ENCODE measurements at places on chromosomes 7 and 10.

- no peak for DNase-seq
Measured at GRCh38 chr7:111872450-111873325, 310.4 kb upstream of the IMMP2L start.

DNA sequence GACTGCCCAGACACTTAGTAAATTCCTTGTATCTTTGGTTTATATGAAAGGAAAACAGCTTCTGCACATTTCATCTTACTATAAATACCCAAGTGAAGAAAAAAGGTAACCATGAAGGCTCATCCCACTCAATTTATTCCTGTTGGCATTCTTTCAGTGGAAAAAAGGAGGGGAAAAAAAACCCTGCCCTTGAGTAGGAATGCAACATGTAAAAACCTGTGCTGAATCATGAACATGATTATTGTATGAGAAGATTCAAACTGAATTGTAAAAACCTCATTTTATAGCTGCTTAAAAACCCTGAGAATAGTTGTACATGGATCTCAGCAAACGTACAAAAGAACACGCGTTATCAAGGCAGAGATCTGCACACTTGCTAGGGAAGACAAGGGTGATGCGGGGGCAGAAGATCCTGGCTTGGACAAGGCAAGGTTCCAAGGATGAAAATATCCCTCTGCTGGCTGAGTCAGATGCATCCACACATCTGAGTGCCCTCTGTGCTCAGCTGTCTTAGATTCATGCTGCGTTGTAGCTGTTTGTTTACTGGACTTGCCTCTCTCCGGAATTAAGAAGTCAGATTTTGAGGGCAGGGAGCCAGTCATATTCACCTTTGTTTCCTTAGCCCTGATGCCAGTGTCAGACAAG is 658.2 kb downstream of the PARD3 start:
- DNase-seq, result no peak

DNA sequence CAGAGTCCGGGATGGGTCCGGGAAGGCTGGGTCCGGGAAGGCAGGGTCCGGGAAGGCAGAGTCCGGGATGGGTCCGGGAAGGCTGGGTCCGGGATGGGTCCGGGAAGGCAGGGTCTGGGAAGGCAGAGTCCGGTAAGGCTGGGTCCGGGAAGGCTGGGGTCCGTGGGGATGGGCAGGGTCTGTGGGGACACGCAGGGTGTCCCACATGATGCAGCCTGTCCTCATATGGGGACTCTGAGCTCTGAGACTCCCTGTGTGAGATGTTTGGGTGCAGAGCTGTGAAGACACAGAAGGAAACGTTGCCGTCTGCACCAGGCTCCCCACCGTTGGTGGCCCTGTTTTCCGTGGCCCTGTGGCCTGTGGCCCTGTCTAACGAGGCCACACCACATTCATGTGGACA is 45.7 kb upstream of the ADGRA1 start:
- DNase-seq, result no peak

GRCh38 chr7:142567201-142568075 is 181.8 kb upstream of the PRSS1 start:
- no peak for DNase-seq

DNA sequence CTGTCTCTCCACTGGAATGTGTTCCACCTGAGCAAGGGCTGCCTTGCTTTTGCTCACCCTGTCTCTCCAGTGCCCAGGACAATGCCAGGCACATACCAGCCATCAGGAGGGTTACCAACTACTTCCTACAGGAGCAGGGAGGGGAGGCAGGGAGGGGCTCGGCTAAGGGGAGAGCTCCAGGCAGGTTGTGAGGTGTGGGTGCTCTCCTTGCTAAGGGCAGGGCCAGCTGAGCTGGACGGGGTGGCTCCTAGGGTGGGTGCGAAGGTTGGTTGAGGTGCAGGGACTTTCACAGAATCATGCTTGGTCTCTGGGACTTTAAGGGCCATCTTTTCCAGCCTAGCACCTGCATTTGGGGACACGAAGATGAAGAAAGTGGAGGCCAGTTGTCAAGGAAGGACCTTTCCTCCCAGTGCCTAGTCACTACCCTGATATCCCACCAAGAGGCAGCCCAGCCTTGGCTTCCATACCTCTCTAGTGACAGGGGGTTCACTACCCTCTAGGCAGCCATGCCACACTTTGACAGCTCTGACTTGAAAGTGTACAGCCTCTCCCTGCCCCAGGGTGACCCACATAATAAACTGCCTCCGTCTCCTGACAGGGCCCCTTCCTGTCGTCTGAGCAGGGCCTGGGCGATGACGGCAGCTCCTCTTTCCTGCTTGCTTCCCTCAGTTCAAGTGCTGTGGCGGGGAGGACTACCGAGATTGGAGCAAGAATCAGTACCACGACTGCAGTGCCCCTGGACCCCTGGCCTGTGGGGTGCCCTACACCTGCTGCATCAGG is 46.5 kb downstream of the TSPAN15 start:
- no peak for DNase-seq

DNA sequence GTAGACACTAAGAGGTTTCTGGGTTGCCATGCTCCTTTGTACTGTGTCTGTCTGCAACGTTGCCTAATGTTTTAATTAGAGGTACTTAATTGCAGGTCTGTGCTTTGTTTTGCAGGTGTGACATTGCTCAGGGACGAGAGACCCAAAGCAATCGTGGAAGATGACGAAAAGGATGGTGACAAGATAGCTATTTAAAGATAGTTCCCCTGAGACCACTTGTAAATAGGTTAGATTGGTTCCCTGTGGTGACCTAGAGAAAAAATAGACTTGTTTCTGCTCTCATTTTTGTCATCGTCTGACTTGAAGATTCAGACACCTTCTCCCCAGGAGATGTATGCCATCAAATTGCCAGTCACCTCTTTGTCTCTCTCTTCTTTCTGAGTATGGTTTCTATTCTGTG is 20.1 kb downstream of the PPP1R17 start:
- DNase-seq, result no peak

- no peak for DNase-seq
Measured at GRCh38 chr7:157329447-157329846, 7.4 kb upstream of the DNAJB6 start.

- DNase-seq, result no peak
Measured at GRCh38 chr10:99431190-99431760, 851 bp upstream of the GOT1 start.

DNA sequence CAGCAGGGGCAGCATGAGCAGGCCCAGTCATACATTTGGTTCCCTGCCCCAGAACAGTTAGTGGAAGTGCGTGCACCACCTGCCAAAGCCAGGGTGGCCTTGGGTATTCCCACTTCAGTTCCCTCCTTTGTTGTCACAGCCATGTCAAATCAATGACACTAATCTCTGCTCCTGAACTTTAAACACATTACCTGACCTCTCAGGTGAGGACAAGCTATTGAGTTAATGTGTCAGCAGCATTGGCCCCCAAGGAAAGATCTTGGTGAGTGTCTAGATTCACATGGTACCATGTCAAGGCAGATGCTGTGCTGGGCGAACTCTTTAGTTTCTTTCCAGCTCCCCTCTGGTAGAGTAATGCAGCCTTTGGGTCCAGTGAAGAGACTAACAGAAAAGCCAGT is 2.1 kb downstream of the CYP3A5 start:
- DNase-seq, result no peak

DNA sequence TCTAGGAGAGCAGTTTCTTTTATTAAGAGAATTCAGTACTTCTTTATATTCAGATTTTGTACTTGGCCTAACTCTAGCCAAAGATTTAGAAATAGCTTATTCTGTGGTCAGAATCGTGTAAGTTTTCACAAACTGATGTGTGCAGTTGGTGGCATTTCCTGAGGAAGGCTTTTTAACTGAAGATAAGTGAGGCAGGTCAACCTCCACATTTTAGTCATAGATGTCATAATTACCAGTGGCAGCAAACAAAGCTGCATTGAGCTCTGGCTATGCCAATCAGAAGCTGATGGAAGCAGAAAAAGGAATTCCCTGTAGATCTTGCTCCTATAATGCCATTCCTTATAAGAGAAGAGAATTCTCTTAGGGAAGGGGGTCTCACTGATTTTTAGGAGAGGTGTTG is 141.3 kb upstream of the SP8 start:
- no peak for DNase-seq

DNA sequence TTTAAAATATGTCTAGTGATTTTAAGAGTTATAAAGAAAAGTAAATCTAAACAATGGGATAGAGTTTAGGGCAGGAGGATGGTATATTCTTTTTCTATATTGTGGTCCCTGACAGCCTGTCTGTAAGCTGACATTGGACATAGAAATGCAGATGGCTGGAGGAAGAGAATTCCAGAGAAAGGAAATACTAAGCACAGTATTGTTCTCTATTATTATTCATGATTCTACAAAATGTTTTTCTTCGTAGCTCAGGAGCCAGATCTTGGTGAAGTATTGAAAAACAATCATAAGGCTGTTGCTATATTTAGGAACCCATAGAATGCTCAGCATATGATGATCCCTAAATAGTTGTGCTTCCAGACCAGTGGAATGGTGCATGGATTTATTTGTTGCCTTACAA is 117.0 kb upstream of the FAM3C start:
- DNase-seq, result no peak

- no peak for DNase-seq
Measured at GRCh38 chr7:69843653-69844052, 245.4 kb downstream of the AUTS2 start.

GRCh38 chr7:123528265-123528664 is 6.1 kb downstream of the IQUB start:
- no peak for DNase-seq

DNA sequence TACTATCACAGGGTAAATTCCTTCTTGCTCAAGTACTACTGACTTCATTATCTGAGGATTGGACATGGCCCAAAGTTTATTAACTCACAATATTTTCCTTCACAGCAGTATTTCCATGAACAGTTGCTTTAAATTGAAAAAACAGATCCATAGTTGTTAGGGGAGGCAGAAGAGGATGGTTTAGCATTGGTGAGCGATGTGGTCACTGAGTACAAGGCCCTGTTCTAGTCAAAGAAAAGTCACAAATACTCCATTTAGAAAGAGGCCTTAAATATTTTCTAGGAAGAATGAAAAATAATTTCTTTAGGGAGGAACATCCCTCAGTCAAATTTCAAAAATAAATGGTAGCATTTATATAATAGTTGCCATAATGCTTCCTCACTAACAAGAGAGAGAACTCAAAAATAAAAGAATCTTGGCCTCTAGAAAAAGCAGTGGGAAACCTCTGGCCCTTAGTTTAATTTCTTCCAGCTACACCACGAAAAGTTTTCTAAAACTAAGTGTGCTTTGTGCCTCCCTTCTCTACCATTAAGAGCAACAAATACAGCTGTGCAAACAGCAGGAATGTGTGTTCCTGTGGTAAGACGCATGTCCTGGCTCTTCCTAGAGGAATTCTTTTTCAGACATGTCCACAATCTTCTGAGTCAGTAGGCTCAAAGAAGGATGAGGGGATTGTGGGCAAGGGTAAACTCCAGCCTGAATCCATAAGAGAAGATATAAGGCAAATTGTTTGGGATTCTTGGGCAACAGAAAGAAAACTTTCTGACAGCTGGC is 105.7 kb downstream of the HOXA1 start:
- DNase-seq, result no peak

GRCh38 chr10:13087986-13088618 is 11.9 kb upstream of the OPTN start:
- no peak for DNase-seq

DNA sequence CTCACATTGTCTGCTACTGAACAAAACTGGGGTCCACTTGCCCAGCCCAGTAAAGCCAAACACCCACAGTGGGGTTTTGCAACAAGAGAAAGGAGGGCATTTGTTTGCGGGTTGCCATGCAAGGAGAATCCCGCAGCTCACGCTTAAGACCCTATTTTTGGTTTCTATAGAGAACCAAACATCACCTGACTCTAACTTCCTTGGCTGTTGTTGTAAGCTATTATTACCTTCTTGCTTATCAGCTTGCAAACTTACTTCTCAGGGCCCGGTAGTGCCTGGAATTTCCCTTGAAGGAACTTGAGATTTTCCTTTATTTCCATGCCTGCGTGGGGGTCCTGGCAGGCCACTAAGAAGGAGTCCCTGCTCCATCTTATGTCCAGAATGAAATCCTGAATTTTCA is 20.7 kb downstream of the IFIT3 start:
- no peak for DNase-seq

DNA sequence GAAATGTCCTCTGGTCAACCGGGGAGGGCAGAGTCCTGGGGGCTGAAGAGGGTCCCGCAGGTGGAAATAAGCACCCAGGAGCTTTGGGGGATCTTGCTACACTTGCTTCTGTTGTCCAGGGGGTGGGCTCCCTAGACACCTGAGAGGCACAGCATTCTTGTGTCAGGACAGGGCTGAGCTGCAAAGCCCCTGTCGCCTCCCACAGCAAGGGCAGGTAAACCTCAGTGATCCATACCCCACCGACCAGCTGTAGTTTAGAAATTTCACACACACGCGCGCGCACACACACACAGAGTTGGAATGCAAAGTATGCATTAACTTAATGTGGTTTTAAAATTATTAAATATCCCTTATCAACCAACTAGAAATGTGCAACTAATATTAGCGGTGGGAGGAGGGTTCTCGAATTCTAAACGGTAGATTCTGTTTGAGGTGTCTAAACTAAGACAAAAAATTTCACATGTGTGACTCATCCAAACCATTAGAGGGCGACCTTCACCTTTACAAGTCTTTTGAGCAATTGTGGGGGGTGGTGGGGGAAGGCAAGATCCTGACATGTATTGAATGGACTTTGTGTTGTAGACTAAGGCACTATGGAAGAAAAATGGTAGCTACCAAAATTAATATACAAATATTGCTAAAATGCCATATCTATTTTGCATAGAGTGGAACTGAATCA is 34.3 kb upstream of the PTF1A start:
- DNase-seq, result no peak

- no peak for DNase-seq
Measured at GRCh38 chr10:69749178-69750010, 52.3 kb upstream of the COL13A1 start.

DNA sequence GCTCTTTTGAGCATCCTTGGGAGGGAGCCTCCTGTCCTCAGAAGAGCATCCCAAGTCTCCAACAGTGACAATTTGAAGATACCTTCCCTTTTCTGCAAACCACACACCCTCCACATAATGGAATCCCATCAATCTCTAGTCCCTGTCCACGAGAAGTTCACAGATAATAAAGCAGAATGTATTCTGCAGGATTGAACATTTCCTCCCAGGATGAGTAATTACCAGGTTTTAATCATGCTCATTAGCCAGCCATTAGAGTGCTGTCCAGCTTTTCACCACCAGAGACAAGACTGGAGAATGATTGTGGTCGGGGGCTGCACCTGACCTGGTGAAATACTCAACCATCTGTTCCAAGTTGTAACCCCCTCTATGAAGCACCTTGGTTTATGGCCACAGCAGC is 958.6 kb downstream of the KCNMA1 start:
- DNase-seq, result no peak

DNA sequence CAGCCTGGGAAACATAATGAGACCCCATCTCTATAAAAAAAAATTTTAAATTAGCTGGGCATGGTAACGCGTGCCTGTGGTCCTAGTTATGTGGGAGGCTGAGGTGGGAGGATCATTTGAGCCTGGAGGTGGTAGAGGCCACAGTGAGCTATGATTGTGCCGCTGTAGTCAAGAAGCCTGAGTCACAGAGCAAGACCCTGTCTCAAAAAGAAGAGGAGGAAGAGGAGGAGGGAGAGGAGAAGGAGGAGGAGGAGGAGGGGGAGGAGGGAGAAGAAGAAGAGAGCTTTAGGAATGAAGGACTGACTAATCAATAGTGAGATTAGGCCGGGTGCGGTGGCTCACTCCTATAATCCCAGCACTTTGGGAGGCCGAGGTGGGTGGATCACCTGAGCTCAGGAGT is 111.8 kb upstream of the KMT2E start:
- no peak for DNase-seq

GRCh38 chr10:47050618-47051455 is 139.6 kb downstream of the PTPN20 start:
- DNase-seq, result no peak

GRCh38 chr7:70506434-70506833 is 625.5 kb upstream of the GALNT17 start:
- DNase-seq, result no peak

Data from D721Med (cell line).